ENCODE measurements at places on chromosomes 5 and 9.

DNA sequence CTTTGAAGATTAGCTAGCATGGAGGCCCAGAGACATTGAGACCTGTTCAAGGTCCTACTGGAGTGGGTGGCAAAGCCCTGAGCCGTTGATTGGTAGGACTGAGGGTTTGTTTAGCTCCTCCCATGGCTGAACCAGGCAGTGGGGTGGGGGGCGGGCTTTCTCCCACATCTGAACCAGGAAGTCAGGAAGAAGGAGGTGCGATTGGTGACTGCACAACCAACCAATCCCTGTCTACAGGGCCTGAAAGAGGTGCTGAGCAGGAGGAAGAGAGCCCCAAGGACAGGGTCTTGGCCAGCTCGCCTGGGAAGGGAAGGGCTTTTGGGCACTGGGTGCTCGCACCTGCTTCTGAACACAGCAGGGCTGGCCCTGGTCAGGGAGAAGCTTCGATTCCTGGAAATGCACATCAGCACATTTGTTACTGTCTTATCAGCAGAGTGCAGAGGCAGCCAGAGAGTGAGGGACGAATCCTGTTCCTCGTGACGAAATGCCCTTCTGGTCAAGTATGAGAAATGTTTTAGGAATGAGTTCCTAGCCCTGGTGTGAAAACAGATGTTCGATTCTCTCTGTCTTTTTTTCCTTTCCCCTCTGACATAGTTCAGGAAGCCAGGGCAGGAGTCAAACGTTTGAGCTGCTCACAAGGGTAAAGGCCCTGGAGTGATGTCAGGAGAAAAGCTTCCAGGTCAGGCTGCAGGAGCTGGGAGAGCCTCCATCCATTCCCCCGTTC lies 294.8 kb upstream of the KLF4 start:
- DNase-seq: no peak

DNA sequence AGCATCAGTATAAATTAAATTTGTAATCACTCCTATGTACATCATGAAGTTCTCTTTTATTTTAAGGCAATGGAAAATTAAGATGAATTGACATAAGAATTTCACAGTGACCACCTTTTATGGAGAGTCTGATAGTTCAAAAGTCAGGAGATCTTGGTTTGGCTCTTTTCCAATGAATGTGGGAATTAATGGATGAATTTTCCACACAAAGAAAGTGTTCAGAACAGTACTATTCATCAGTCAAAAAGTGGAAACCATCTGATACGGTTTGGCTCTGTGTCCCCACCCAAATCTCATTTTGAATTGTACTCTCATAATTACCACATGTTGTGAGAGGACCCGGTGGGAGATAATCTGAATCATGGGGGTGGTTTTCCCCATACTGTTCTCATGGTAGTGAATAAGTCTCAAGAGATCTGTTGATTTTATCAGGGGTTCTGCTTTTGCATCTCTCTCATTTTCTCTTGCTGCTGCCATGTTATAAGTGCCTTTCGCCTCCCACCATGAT lies 24.5 kb downstream of the CCDC125 start:
- DNase-seq: no peak

GRCh38 chr5:57662991-57663390 lies 180.4 kb upstream of the ACTBL2 start:
- no peak for DNase-seq

DNA sequence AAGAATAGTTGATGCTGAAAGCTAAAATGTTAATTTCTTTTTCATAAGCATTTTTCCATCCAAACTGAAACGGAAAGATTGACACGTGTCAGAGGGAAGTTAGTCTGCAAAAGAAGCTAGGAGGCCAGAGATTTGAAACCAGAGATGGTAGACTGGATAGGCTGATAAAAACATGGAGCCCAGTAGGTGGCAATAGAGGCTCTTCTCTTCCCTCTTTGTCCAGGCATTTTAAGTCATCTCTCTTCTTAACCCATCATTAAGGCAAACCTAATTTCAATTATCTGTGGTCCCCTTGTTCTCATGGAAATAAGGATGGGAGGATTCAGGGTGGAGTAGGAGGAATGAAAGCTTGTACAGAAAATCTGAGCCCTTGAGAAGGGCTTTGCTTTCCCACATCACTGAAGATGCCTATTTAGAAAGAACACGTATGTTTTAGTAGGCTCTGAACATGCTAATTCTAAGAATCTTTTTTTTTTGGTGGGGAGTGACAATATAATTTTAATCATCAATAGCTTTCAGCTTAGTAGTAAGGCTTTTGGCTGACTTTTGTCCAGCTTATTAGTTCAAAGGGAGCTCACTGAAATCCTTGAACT lies 66.6 kb downstream of the ZNF474 start:
- DNase-seq: peak; percentile 5

DNA sequence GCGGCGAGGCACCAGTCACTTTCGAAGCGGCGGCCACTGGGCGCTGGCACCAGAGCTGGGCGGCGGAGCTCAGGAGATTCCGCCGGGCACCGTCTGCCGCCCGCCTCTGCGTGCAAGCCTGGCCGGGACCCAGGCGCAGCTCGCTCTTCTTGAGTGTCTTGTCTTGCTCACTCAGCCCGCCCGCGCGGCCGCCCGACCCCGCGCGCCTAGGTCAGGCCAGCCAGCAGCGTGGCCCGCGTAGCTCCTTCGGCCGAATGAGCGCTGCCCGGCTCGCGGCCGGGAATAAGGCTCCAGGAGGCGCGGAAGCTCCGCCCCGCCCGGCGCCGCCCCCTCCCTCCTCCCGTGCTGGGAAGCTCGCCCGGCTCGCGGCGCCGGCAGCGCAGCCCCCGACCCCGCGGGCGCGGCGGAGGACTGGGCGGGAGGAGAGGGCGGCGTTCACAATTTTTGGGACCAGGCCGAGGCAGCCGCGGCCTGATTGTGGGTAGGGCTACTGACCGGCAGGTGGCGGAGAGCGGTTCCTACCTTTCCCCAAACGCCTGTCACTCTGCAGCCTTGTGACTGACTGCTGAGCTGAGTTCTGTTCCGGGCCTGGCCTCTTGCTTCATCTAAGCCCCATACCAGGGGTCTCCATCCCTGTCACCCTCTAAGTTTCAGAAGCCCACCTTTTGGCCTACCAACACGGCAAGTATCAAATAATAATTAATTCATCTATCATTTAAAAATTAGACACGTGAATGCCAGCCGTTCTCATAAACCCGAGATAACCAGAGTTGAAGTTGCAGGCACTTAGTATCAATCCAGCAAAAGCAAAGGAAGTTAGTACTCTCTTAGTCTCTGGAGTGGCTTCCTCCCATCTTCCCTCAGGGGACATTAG lies at the start of gene HBEGF:
HBEGF (minus strand) TSS at position 256 of the 874 bp plus-strand sequence. CDS start 275 bp downstream, outside the sequence.
- DNase-seq: peak; percentile 20

DNA sequence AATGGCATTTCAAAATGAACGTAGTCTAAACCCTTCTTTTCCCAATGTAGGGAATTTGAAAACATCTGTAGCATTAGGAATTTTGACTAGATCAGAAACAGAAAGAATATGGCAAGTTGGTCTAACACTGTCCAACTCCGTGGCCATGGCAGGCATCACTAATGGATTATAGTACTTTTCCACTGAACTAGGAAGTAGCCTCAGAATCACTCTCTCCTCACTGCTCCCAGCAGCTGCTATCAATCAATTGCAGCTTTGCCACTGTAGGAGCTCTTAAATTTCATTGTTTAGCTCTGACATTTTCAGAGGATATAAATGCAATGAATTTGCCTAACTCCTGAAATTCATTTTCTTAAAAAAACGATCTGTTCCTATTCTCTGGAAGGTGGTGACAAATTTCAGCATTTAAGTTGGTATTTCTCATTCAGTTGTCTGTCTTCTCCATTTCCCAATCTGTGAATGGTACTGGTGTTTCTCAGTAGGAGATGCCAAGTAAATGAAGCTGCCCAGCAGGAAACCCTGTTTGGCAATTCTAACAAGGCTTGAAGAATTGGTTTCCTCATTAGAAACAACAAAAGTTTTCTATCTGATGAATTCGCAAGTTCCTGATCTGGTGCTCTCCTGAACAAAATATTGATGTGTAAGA lies 64.7 kb downstream of the TLR4 start:
- no peak for DNase-seq

DNA sequence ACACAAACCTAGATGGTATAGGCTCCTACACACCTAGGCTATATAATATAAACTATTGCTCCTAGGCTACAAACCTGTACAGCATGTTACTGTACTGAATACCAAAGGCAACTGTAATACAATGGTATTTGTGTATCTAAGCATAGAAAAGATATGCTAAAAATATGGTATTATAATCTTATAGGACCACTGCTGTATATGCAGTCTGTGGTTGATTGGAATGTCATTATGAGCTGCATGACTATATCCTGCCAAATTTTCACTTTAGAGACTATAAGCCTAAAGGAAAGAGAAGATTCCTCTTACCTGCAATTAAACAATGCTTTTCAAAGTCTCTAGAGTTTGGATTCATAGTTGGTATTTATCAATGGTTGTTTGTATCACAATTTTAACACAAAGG lies 24.7 kb upstream of the ACOT12 start:
- no peak for DNase-seq

- no peak for DNase-seq
Measured at GRCh38 chr5:135386886-135387628, 12.0 kb downstream of the MACROH2A1 start.

- DNase-seq: no peak
Measured at GRCh38 chr9:22097707-22098106, 88.6 kb upstream of the CDKN2B start.

DNA sequence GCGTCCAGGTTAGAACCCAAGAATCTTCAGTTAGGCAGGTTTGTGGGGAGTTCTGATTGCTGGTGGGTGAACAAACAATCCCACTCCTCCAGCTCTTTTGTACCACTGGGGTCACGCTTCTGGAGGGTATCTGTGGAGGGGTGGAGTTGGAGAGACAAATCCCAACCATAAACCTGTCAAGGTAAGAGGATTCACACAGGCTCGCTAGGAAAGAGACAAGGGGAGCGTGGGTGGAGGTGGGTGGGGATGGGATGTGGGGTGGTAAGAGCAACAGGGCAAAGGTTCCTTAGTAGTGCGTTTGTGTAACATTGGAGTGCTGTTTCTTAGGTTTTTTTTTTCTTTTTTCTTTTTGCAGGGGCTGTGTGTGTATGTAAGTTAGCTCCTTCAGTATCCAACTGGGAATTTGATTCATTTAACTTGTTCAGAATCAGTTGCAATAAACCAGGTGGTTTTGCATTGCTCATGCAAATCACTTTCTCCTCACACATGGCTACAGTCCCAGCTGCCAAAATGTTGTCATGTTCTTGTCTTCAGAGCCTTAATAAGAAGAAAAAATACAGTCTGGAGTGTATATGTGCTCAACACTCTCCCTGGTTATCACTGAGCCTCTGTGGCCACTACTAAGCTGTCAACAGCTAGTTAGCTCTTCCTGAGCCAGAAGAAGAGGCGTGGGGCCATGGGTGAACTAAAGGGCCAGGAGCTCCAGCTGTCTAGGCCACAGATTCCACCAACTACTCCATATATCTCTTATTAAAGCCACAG lies 164.0 kb upstream of the RAD23B start:
- DNase-seq: no peak

GRCh38 chr5:84821924-84822323 lies 437.2 kb upstream of the EDIL3 start:
- DNase-seq: no peak

DNA sequence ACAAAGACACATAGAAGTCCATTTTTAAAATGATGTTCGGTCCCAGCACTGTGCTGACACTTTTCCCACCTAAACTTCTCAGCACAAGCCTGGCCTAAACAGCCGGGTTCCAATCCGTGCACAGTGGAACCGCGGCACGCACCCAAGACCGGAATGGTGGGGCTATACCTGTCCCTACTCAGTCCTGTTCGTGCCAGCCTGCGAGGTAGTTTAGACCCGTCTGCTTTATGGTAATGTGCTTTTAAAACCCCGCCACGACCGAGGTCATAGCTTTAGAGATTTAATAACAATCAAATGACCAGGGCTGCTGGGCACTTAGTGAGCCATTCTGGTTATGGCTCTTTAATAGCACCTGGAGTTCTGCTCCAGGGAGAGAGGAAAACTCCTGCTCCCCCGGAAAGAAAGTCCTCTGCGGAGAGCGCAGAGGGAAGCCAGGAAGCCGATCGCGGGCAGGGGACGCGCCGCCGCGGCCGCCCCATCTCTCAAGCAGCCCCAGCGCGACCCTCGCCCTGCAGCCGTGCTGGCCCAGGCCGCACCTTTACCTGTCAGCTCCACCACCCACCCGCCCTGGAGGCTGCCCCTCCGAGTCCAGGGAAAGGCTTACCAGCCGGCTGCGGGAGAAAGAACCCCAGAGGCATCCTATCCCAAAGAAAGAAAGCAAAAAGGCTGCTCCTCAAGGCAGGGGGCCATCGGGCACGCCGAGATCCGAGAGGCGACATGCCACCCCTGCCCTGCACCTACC lies 511 bp downstream of the ARL15 start:
- no peak for DNase-seq

GRCh38 chr5:128927644-128928043 lies 37.6 kb upstream of the SLC27A6 start:
- DNase-seq: no peak

DNA sequence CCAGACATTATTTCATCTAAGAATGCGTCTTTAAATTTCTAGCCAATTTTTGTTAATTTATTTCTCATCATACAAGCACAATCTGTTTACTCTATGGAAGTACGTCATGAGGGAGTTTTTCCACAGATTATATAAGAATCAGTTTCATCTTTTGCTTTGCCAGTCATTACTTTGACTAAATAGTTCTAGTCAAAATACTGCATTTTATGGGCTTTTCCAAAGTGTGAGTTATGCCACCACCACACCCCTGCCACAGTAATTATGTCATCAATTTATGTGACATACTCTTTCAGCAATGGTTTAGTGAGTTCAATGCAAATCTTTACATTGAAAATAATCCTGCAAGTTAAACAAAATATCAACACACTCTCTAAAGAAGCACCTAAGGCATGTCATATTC lies 2.0 kb downstream of the RIMOC1 start:
- DNase-seq: no peak

GRCh38 chr5:59139695-59140094 lies 556.8 kb downstream of the RAB3C start:
- DNase-seq: no peak

- DNase-seq: no peak
Measured at GRCh38 chr5:173328844-173329490, 753 bp upstream of the STC2 start.

DNA sequence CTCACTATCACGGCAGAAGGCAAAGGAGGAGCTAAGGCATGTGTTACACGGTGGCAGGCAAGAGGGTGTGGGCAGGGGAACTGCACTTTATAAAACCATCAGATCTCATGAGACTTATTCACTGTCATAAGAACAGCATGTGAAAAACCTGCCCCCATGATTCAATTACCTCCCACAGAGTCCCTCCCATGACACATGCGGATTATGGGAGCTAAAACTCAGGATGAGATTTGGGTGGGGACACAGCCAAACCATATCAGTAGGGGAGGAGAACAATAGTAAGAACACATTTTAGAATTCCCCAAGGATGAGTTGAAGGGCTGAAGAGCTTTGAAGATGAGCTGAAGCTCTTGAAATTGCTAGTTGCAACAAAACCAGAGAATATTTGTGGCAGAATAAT lies 287.9 kb downstream of the SMARCA2 start:
- no peak for DNase-seq

Measured in cerebellar nuclear complex (tissue), 1 donor.